Activated T-helper 1 cell treated with anti-CD3 and anti-CD28 coated beads, Interleukin-2, amount 50 U/mL, for 16 hours (primary cell): ENCODE measurements at places on chromosomes 5 and 9.
A peak's percentile ranks its signal among the peaks of the same experiment; 100 is the strongest.

- no peak for DNase-seq
Observed at GRCh38 chr5:81631124-81631523, 119.8 kb downstream of the SSBP2 start.

DNA sequence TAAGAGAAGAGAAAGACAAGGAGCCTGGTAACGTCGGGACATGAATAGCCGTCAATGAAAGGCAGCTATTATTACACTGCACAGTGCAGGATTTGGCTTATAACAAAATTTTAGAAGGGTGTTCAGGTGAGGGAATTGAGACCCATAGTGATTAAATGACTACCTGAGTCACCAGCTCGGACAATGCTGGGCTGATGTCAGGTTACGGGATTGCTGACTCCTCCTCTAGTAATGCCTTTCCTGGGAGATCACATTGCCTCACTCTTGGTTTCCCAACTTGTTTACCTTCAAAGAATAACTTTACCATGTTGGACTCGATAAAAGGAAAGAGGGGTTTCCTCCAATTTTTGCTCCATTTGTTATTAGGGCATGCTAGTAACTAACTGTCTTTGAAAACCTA, 132.6 kb downstream of the GHR start:
- no peak for DNase-seq

GRCh38 chr5:44809956-44810420, 1.2 kb downstream of the MRPS30 start:
- DNase-seq = no peak

DNA sequence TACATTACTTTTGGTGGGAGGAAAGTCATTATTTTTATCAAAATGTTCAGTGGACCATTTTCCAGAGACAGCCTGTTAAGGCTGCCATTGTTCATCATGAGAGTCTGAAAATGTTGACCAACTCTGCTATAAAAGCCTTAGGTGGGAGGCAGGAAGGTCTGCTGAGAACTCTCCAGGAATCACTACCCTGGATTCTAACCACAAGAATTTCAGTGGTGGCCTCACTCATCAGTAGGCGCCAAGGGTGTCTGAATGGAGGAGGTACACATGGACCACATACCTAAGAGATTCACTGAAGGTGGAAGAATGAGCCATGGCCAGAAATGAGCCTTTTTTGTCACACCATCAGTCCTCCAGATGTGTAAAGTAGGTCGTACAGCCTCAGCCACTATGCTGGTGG, 21.0 kb upstream of the TLX3 start:
- no peak for DNase-seq

DNA sequence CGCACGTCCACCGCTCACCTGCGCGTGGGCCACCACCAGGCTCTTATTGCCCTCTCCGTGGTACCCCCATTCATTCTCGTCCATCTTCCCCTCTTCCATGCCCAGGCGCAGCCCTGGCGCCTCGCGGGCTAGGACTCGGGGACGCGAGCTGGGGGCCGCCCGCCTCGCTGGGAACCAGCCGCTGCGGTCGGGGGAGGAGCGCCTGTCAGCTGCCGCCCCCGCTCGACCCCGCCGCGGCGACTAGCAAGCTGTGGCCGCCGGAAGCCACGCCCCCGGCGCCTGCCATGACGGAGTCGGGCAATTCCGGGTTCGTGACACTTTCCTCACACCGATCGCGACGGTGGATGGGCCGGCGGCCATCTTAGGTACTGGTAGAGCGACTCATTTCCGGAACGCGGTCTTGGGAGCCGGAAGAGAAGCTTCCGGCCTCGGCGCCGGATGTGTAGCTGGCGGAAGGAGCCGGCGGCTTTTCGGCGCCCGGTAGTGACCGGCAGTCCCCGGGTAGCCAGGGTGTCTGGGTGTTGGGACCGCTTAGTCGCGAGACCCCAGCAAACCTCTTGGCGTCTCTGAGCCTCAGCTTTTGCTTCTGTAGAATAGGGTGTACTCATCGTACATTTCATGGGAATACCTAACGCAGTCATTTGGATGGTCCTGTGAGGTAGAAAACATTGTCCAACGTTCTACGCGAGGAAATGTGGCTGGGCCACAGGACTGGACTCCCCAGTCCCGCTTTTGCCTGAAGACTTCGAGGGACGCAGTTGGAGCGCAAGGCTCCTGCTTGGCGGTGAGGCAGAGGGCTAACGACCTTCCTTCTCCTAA, at the start of gene IPPK:
Gene IPPK, minus strand, starts transcription at position 242 of the 819 bp plus-strand sequence. Its CDS starts 143 bp downstream, at position 99.
- peak; percentile 97 for DNase-seq

DNA sequence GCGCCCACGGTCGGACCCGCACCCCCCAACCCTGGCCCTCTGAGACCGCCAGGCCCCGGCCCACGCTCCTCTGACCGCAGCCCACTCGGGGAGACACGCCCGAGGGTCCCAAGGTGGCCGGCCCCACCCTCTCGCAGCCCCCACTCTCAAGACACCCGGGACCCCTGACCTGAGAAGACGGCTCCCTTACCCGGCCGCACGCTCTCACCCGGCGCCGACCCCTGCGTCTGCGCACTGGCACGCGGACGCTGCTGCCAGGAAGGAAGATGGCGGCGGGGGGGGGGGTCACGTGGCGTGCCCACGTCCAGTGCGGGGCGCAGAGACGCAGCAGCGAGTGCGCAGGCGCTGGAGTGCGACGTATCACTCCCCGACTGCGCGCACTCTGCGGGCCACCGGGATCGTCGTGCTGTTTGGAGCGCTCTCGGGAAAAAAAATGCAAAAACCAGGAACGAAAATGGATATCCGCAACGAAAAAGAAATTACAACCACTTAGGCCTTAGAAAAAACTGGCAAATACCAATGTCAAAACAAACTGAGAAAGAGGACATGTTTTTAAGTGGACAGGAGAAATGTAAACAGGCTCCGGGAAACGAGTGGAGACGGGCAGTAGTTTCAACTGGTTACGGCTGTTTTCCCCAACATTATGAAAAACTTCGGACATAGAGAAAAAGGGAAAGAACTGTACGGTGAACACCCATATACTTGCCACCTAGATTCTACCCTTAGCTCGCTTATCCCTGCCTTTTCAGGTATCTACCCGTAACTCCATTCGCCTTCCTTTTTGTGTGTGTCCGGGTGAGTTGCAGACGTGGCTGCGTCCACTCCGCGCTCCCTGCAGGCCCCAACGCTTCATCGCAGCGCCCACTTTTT, at the start of gene MRPL36:
Gene MRPL36, minus strand, starts transcription at position 236 of the 870 bp plus-strand sequence. CDS start 902 bp downstream, outside the sequence.
- peak; percentile 89 for DNase-seq

GRCh38 chr9:25571491-25571890, 106.8 kb downstream of the TUSC1 start:
- DNase-seq = no peak

DNA sequence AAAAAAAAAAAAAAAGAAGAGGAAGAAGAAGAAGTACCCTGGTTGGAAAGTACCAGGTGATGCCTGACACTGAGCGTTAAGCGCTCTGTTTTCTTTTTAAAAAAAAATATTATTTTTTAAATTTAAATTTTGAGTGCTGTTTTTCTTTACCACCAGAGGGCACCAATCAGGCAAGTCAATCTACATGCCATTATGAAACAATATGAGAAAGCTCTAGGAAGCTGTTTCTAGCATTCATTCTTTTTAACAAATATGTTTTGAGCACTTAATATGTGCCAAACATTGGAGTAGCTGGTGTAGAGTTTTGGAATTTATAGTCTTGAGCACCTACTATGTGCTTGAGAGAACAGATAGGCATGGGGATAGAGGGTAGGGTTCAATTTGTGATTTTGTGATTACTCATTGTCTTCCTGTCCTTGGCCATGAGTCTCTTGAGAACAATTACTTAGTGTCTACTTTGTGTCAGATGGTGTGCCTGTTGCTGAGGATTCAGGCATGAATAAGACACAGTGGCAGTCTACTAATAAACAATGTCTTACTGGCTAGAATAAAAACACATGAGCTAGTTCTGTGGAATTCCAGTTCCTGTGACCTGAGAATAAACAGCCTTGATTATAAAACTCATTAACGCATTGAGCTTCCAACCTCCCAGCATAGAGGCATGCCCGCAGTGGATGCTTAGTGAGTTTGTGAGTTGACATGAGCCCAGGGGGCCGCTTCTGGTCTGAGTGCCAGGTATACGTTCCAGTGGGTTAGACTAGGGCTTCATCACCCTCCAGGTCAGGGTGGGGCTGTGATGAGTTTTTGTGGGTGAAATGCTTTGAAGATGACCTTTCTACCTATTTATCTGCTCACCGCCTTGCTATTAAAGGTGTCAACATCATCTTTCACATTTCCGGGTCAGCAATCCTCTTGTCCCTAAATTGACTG, 3.0 kb upstream of the UBE2R2 start:
- no peak for DNase-seq

DNA sequence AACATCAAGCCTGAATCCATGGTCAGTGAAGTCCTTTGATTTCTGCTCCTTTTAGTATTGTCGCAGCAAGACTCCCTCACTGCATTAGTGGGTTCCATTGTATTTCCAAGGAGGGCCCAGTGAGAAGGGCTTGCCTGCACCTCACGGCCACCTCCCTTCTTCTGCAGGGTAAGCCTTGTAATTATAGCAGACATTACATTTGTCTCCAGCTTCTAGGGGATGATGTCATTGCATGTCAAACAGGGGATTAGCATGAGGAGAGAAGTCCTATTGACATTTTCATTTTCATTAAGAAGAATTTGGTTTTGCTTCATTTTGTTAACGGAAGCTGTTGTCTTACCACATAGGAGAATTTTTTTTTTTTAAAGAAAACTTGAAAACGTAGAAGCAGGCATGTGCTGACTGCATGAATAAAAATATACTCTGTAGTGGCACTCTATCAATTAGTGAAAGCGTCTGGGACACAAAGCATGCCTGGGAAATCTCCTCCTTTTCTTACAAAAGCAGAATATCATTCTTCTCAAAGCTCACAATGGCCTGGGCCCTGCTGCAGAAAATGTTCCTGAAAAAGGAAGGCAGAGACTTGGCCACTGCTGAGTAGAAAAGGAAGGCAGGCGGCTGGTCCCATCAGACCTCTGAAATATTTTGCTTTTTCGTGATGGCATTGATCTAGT, 27.1 kb downstream of the MAP1B start:
- no peak for DNase-seq

GRCh38 chr9:32426278-32426939, 42.0 kb downstream of the ACO1 start:
- DNase-seq = no peak

DNA sequence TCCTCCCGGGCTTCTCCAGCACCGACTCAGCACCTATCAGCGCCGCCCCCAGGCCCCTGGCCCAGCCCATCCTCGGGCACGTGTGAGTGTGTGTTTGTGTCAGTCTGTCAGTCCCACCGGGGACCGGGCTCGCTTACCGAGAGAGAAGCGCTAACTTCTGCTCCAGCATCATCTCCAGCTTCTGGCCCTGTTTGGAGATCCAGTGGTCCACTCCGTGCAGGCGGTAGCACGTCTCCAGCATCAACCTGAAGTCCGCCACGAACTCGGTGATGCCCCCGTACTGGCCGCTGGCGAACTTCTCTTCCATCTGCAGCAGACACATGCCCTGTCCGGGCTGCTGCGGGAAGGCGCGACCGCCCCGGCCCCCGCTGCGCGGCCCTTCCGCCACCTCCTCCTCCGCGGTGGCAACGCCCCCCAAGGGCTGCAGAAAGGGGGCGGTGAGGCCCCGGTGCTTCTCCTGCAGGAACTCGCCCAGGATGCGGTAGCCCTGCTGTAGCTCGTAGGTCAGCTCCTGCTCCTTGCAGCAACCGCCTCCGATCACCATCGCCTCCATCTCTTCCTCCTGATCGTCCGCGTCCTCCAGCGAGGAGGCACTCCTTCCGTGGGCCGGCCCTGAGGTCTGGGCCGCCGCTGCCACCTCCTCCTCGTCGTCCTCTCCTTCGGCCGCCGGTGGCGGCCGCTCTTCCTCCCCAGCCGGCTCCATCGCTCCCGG, 8.2 kb downstream of the RANBP6 start:
- DNase-seq = peak; percentile 91

- no peak for DNase-seq
Observed at GRCh38 chr9:32345243-32345642, 39.2 kb upstream of the ACO1 start.

DNA sequence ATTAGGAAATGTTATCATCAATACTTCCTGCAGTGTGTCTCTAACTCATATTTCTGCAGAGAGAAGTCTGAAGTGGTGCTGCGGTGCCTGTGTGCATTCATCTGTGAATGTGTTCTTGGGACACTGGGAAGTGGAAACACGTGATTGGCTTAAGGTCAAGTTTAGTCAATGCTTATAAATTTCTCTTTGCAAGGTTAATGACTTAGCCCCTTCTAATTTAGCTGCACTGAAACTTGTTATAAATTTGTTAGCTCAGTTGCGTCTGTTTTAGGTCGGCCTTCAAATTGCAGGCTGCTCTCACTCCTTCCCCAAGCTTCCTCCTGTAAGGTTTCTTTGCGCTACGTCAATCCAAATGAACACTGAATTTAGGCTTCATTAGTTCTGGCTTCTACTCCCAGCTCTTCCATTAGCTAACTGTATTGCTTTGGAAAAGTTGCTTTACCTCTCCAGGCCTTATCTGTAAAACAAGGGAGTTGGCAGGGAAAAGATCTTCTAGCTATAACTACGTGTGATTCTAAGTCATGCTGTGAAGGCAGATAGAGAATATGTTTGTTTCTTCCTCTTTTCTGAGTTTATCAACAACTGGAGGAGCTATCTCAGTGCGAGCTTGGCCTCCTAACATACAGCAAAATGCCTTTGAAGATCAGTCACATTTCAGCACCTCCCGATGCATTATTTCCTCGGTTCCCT, 341.8 kb downstream of the NFIB start:
- DNase-seq = no peak

- DNase-seq = no peak
Observed at GRCh38 chr5:150627731-150628545, 12.5 kb upstream of the SYNPO start.

- no peak for DNase-seq
Observed at GRCh38 chr5:123429993-123430392, 6.8 kb upstream of the CEP120 start.
